SHP77 (cell line): ENCODE measurements at places on chromosomes 2 and 18.

- no peak for DNase-seq
Measured at GRCh38 chr2:263022-263738, 652 bp downstream of the SH3YL1 start.

- peak; percentile 8 for DNase-seq
Measured at GRCh38 chr18:35289727-35290093, 319 bp downstream of the ZSCAN30 start.

DNA sequence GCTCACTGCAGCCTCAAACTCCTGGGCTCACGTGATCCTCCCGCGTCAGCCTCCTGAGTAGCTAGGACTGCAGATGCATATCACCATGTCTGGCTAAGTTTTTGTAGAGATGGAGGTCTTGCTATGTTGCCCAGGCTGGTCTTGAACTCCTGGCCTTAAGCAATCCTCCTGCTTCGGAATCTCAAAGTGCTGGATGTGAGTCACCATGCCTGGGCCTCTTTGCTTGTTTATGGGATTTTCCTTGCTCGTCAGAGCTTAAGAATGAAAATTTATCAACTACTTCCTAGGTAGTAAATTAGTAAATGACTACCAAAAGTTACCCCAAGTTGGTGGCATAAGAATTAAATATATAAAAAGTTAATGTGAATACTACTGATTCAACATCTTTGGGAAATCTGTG, 51.0 kb downstream of the ACTR3 start:
- no peak for DNase-seq

GRCh38 chr2:179724403-179724802, 137.0 kb downstream of the ZNF385B start:
- no peak for DNase-seq

DNA sequence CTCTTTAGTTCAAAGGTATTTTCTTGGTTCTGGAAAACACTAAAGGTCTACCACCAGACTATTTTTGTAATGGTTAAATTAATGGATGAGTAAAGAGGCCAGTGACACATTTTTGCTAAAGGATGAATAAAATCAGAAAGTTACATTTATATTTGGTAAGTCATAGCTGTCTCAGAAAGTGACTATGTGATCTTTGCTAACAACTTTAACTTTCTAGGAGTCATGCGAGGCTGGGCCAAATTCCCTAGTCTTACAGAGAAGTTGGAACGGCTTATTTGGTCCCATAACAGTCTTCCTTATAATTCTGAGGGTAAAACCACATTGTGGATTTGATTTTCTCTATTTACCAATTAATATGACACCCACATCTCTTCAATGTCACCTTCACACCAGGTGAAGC, 198.1 kb downstream of the PDE1A start:
- no peak for DNase-seq

DNA sequence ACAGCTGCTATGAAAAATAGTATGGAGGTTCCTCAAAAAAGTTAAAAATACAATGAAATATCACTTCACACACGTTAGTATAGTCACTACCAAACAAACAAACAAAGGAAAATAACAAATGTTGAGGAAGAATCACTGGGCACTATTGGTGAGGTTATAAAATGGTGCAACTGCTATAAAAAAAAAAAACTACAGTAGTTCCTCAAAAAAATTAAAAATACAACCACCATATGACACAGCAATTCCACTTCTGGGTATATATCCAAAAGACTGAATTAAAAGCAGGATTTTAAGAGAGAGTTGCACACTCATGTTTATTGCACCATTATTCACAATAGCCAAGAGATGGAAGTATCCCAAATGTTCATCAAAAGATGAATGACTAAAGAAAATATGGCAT, 80.9 kb upstream of the POU3F3 start:
- no peak for DNase-seq

- no peak for DNase-seq
Measured at GRCh38 chr18:25817546-25818237, 272.7 kb downstream of the SS18 start.

DNA sequence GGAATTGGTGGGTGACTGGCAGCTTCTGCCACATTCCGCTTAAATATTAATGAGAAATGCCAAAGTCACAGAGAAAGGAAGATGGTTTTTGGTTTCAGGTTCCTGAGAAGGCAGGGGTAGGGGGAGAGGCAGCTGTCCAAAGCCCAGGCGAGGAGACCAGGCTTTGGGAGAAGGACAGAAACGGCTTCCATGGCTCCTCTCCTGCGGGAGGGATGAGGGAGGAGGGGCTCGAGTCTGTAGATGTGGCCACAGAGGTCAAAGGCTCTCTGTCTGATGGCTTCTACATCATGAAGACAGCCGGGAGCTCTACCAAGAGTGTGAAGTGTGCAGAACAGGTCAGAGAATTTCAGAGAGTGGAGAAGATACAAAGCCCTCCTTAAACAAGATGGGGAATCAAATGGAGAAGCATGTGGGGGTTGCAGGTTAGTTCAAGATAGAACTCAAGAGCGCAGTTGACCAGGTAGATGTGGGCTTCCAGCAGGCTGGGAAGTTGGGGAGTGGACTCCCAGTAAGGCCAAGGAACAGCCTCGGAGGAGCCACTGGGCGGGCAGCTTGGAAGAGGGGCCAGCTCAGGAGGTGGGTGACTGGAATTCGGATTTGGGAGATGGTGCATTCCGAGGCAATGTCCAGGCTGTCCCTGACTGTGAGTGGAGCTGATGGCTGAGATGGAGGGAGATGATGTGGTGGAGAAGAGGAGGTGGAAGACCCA, 23.8 kb upstream of the HPCAL1 start:
- no peak for DNase-seq

DNA sequence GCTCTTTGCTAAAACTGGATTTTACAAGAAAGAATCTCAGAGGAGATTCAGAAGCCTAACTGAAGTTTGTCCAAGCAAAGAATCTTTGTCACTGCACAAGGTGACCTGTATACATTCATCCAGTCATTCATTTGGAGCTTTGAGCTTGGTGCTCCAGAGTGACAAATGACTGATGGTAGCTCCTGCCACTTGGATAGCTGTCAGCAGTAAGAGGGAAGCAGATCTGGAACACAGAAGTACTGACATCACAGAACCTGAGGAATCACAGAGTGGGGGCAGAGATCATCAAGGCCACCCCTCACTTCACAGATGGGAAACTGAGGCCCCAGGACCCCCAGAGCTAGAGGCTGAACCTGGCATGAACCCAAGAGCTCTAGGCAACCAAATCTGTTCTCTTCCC, 28.8 kb upstream of the IGFBP2 start:
- no peak for DNase-seq

- DNase-seq: no peak
Measured at GRCh38 chr2:201996006-201996405, 37.6 kb upstream of the FZD7 start.

DNA sequence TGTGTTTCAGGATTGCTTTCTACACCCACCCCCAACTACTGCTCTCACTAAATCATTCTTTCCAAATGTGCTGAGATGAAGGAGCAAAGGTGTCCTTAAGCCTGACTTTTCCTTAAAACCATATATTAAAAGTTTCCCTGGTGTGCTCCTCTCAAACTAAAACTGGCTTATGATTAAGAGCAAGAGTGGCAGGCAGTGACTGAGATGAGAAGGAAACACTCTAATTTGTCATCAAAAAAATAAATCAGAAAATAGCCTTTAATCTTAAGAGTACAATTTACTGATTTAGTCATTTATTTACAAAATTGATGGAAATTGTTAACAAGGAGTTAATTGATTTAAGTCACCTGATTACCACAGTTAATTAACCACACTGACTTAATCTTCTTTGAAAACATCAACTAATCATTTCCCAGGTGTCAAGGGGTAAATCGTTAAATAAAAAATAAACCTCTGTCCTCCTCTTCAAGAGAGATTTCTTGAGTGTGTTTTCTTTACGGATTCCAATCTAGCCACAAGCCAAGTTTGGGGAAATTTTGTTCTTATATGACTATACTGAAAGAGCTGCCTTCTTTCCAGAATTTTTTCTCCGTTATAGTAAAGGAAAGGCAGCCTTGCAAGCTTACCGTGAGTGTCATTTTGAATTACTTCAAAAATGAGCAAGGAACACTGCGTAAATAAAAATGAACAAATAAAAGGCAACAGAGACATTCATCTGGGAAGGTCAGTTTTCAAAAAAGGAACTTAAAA, 17.4 kb downstream of the LRP2 start:
- DNase-seq: no peak

GRCh38 chr2:74063486-74063885, 78.8 kb downstream of the TET3 start:
- no peak for DNase-seq

DNA sequence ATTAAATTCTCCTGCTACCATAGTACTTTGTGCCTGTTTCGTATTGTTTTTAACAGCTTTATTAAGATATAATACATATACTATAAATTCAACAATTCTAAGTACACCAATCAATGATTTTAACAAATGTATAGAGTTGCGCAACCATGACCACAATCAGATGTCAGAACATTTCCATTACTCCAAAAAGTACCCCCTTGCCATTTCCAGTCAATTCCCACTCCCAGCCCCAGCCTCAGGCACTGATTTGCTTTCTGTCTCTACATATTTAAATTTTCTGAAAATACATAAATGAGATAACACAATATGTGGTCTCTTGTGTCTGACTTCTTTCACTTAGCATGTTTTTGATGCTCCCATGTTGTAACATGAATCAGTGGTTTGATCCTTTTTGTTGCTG, 193.9 kb downstream of the FIGN start:
- no peak for DNase-seq

DNA sequence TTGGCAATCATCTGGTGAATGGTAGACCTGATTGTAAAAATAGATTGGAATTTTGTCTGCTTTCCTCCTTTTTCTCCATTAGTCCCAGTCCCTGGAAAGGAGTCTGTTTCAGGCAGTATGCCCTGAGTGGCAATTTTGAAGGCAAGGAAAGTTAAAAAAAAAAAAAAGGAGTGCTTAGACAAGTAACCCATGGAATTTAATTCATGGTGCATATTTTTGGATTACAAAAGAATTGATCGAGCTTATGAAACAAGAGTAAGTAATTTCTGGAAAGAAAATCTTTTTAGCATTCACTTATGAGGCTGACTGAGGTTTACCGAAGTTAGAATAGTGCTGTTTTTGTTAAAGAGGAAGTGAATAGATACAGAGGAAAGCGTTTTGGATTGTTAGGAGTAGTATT, 29.4 kb upstream of the TMEM178A start:
- DNase-seq: no peak

DNA sequence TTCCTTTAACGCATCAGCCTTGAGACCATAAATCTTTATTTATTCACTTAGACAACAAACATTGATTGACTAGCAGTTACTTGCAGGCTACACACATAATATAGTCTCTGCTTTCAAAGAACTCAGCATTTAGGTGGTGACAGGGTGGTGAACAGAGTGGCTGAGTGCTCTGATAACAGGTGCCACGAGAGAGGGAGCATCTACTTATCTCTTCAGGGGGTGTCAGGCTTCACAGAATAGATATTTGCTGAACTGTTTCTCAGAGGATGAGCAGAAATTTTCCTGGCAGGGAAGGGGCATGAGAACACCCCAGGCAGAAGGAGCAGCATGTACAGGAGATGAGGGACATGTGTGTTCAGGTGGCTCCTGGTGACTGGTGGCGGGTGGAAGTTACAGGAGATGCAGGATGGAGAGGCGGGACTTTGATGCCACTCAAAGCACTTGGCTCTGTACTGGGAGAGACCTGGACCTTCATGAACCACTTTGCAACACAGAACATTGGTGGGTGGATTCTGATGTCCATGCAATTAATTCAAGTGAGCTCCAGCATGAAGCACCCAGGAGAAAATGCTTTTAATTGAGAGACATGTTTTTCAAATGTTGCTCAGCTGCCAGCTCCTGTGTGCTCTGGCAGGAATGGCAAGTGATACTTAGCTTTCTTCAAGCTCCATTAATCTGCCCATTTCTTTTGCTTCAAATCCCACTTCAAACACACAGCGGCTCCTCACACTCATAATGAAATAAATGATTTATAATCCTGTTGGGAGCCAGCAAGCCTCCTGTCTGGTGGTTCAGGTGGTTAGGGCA, 248.9 kb downstream of the MYCN start:
- DNase-seq: no peak

GRCh38 chr2:1504311-1504750, 91.1 kb downstream of the TPO start:
- no peak for DNase-seq

DNA sequence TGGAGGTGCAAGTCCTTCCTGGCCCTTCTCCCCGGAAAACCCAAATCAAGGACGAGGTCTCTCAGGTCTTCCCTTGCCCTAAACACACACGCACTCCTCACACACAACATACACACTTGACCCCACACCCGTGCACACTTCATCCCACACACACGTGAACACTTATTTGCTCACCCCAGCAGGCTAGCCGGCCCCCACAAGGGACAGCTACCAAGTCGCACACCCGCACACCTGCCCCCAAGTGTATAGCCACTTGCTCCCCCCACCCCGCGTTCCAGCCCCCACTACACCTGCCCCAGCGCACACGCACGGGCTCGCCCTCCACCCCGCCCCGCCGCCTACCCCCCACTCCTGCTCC, 359 bp downstream of the TGFBRAP1 start:
- DNase-seq: no peak

- no peak for DNase-seq
Measured at GRCh38 chr2:233090879-233091278, 30.7 kb downstream of the INPP5D start.

DNA sequence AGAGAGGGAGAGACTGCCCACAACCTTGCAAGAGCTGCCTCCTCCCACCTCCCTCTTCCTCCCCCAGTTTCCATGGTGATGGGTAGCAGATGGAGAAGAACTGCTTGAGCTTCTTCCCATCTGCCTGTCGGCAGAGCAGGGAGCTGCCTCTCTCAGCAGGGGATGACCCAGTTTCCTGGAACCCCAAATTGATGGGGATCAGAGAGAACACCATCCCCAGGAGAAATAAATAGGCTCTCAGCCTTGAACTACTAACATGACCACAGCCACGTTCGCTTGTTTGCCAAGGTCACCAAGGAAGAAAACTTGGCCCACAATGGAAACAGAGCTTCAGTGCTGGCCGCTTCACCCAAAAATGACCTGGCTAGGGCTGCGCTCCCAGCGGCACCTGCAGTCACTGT, 82.2 kb downstream of the ADD2 start:
- DNase-seq: no peak

GRCh38 chr2:54054271-54054670, 61.1 kb upstream of the ACYP2 start:
- DNase-seq: no peak

DNA sequence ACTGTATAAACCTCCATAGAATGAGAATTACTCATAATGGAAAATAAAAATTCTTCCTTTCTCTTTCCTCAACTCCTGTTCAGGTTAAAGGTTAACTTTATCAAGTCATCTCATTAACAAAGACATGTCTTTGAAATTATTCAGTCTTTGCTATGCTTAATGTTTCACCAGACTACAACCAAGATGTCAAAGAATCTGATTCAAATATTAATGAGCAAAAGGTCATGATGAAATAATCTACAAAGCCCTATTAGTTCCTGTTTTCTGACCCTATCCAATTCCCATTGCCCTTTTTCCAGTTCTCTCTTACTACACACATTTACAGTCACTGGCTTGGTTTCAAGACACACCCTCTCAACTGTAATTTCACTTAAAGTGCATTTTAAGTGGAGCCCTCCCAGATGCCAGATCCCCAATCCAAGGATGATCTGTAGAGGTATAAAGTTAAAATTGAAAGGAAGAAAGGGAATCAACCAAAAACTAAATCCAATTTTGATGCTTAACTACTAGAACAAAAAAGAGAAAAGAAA, 246.9 kb upstream of the CYP26B1 start:
- no peak for DNase-seq

GRCh38 chr18:42274488-42275137, 319.6 kb downstream of the PIK3C3 start:
- DNase-seq: no peak
